T-cell (primary cell): ENCODE measurements at places on chromosomes 11 and 22. TPM values are rescaled to one million over a fixed set of nuclear protein-coding genes. Genes with fewer than 3 reads are reported as not detected.

The TRIM29 gene
- total RNA-seq, result not detected

- H3K36me3 ChIP-seq, result no peaks in the 10 kb centered on the region
- no peak for DNase-seq
- H3K27ac ChIP-seq, result no peak overlapping the region
- no peaks in the 10 kb centered on the region for H3K4me1 ChIP-seq
- H3K4me3 ChIP-seq, result no peak overlapping the region
Measured at GRCh38 chr11:81345609-81346008, 1388.1 kb downstream of the FAM181B start.

- no peak overlapping the region for H3K4me3 ChIP-seq
- no peaks in the 10 kb centered on the region for H3K27me3 ChIP-seq
- H3K36me3 ChIP-seq, result no peaks in the 10 kb centered on the region
Measured at GRCh38 chr22:35592418-35592967, 24.6 kb downstream of the MB start.

DNA sequence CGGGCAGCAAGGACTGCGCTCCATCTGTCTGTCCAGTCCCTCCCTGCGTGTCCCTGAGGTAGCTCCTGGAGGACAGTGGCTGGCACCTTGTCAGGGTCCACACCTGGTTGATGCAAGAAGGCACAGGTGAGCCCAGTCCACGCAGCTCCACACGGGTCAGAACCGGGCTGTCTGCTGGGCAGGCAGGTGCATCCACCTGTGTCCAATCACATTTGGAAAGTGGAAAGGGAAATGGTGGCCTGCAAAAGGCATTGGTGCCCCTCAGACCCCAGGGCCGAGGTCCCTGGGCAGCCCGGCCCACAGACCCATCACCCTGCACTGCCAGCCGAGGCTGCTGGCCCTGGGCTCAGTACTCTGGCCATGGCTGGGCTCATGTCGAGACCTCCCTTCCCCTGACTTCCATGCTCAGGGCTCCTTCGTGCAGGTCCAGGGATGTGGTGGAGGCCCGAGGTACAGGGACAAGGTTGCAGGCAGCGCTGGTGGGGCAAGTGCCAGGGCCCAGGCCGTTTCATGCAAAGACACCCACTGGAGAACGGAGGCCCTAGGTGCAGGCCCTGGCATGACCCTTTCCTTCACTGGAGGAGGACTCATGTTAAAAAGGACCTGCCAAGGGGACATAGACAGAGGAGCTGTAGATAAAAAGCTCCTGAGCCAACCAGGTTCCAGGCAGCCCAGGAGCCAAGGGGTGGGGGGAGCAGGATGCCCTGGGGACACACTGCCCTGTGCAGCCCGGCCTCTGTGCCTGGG, 38.9 kb upstream of the TH start:
- H3K27me3 ChIP-seq, result peaks cover 28% of the 10 kb centered on the region
- H3K4me1 ChIP-seq, result peaks cover 2% of the 10 kb centered on the region
- no peak overlapping the region for H3K27ac ChIP-seq
- no peaks in the 10 kb centered on the region for H3K36me3 ChIP-seq
